Activated CD8-positive, alpha-beta memory T cell treated with anti-CD3 and anti-CD28 coated beads, Interleukin-2, amount 10 ng/mL, durations not matched to agents 7 days and 5 days (primary cell): ENCODE measurements at places on chromosomes 2 and 18. TPM values are rescaled to one million over a fixed set of nuclear protein-coding genes. Genes with fewer than 3 reads are reported as not detected.

Gene XRCC5
- 424 TPM for total RNA-seq

Gene FAM161A
- total RNA-seq = 4.8 TPM

Gene TMEM200C
- total RNA-seq = not detected

Gene CCDC85A
- not detected for total RNA-seq

Gene PTPRN
- not detected for total RNA-seq

Gene SOCS6
- 2.4 TPM for total RNA-seq

Gene SLC5A7
- total RNA-seq = not detected

Gene DQX1
- 0.94 TPM for total RNA-seq

Gene SPP2
- total RNA-seq = not detected

Gene COL5A2
- 1.0 TPM for total RNA-seq

Gene SNTG2
- 1.6 TPM for total RNA-seq
